Activated T-helper 2 cell treated with anti-CD3 and anti-CD28 coated beads, Interferon-gamma antibody, Interleukin-2, Interleukin-4, amounts not matched to agents 10 μg/mL and 5 μg/mL and 100 μg/mL, durations not matched to agents 14 hours and 24 hours and 36 hours (primary cell): ENCODE measurements at places on chromosomes 11 and 22. TPM values are rescaled to one million over a fixed set of nuclear protein-coding genes. Genes with fewer than 3 reads are reported as not detected.
A peak's percentile ranks its signal among the peaks of the same experiment; 100 is the strongest.

GRCh38 chr22:41271787-41272186, 14.2 kb downstream of the RANGAP1 start:
- no peak overlapping the region for H3K27ac ChIP-seq
- no peaks in the 10 kb centered on the region for H3K27me3 ChIP-seq
- DNase-seq = no peak
- no peaks in the 10 kb centered on the region for H3K4me1 ChIP-seq
- no peak overlapping the region for H3K4me3 ChIP-seq

DNA sequence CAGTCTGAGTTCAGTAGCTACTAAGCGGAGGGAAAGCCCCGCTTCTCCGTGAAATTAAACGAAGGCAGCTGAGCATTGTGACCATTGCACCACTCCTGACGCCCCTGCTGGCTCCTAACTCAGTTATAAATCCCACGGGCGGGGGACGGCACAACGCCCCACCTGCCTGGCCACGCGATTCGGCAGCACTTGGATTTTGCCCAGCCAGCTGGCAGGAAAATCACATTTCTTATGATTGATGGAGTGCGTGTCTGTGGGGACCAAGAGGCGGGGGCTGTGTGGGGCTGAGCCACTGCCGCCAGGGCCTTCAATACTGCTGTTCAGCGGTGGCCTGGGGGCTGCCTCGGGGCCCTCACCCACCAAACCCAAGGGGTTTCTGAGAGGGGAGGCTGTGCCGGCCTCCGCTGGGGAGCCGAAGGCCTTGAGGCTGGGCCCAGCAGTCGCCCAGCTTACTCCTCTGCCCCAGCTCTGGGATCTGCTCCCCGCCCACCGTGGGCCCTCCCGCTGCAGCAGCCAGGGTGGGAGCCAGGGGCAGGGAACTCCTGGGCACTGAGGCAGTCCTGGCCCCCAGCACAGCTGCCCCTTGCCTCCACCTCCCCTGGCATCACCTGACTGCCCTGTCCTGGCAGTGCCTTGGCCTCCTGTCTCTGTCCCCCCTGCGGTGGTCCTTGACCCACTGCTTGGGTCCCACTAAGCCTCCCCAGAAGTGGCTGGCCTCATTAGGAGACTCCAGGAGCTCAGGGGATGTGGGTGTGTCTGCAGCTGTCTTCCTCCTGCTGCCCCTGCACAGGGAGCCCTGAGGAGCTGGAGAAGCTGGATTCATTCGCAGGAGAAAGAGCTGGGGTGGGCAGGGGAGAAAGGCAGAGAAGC, 30.7 kb downstream of the SHISAL1 start:
- no peaks in the 10 kb centered on the region for H3K4me1 ChIP-seq
- H3K4me3 ChIP-seq = no peak overlapping the region
- no peaks in the 10 kb centered on the region for H3K36me3 ChIP-seq
- H3K27me3 ChIP-seq = peaks cover 6% of the 10 kb centered on the region
- H3K27ac ChIP-seq = no peak overlapping the region

GRCh38 chr11:83862033-83862432, 575.9 kb upstream of the CCDC90B start:
- no peak overlapping the region for H3K27ac ChIP-seq
- H3K27me3 ChIP-seq = no peaks in the 10 kb centered on the region
- DNase-seq = no peak
- no peaks in the 10 kb centered on the region for H3K4me1 ChIP-seq
- no peaks in the 10 kb centered on the region for H3K36me3 ChIP-seq

DNA sequence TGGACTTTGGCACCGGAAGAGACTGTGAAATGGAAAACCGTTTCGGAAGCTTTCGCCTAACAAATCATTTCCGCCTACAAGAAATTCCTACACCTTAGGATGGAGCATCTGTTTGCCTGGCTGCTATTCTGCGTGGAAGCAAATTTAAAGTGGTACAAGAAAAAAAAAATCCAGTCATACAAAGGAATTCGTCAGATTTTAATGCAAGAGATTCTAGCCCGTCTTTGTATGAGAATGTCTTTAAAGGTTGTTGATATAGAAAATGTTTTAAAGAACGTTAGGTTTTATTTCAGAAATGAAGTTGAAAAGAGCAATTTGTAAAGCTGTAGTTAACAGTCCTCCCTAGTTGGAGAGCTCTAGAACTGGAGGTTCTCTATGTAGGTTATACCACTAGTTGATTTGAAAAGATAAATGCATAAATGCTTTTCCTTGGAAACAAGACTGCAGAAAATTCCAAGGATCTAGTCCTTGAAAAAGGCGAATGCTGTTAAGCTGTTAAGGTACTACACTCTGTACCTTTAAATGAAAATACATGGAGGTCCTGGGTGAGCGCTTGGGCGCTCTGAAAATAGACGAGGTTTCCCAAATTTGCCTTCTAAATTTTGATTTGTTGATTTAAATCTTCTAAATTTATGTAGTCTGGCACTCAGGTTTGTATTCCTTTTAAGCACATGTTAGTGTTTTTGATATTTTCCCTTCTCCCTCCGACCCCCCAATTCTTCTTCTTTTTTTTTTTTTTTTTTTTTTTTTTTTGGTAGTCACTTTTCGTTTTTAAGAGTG, 2.4 kb downstream of the NCR3LG1 start:
- peak overlapping the region; percentile 82 for H3K4me3 ChIP-seq
- peaks cover 33% of the 10 kb centered on the region for H3K36me3 ChIP-seq
- H3K27ac ChIP-seq = peak overlapping the region; percentile 58
- peaks cover 31% of the 10 kb centered on the region for H3K4me1 ChIP-seq
- peaks cover 4% of the 10 kb centered on the region for H3K27me3 ChIP-seq

DNA sequence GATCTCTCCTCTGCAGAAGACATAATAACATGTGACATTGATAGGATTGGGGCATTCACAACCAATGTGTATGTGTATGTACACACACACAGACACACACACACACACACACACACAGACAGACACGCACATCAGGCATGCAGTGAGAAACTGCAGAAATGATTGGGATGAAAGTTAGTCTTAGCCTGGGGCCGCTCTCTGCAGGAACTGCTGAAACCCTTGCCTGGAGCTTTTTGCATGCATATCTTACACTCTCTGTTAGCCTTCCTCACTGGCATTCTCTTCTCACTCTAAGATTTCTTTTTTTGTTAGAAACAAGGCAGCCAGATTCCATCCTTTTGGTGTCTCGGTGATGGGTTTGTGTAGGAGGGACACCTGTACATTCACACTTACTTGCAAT, 337.9 kb downstream of the NELL1 start:
- DNase-seq = no peak
- H3K36me3 ChIP-seq = no peaks in the 10 kb centered on the region
- H3K27me3 ChIP-seq = no peaks in the 10 kb centered on the region
- H3K4me1 ChIP-seq = no peaks in the 10 kb centered on the region
- no peak overlapping the region for H3K27ac ChIP-seq
- no peak overlapping the region for H3K4me3 ChIP-seq

DNA sequence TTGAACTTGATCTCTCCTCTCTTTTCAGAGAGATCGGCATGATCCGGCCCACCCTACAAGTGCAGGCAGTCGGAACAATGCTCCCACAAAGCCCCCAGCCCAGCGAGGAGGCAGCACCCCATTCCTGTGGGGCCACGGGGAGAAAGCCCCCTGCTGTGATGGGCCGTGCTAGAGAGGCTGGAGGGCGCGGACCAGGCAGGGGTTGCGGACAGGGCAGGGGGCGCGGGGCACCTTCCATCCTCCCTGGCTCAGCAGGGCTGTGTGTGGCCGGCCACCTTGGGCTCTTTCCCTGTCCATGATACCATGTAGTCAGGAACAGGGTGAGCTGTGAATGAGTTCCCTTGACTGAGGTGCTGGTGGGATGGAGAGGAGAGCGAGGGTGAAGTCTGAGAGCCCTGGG, 379.8 kb downstream of the BRD1 start:
- H3K4me3 ChIP-seq = no peak overlapping the region
- DNase-seq = no peak
- no peak overlapping the region for H3K27ac ChIP-seq
- H3K27me3 ChIP-seq = peaks cover 13% of the 10 kb centered on the region

The DBX1 gene
- not detected in 2 replicates for total RNA-seq

The CCDC89 gene
- total RNA-seq = not detected in 2 replicates

GRCh38 chr22:29109822-29110221, 37.0 kb downstream of the KREMEN1 start:
- H3K27me3 ChIP-seq = peaks cover 17% of the 10 kb centered on the region
- no peak for DNase-seq
- no peak overlapping the region for H3K27ac ChIP-seq
- H3K4me1 ChIP-seq = no peaks in the 10 kb centered on the region
- H3K36me3 ChIP-seq = no peaks in the 10 kb centered on the region
- no peak overlapping the region for H3K4me3 ChIP-seq

DNA sequence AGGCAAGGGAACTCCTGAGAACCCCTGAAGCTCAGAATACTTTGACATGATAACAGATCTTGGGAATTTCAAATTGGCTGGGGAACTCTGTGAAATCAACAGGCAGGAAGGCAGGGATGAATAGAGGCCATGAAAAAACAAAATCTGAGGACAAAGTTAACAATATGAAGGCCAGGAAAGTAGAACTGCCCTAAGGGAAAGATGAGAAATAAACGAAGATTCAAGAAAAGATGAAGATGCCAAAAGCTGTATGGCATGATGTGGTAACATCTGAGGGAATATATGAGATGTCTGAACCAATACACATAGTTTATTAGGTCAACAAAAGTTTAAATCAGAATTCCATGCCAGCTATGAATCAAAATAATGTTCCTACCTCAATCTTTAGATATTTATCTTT, 25.0 kb downstream of the SERGEF start:
- no peak for DNase-seq
- H3K4me1 ChIP-seq = peaks cover 2% of the 10 kb centered on the region
- H3K27ac ChIP-seq = no peak overlapping the region
- H3K27me3 ChIP-seq = no peaks in the 10 kb centered on the region
- peaks cover 52% of the 10 kb centered on the region for H3K36me3 ChIP-seq

DNA sequence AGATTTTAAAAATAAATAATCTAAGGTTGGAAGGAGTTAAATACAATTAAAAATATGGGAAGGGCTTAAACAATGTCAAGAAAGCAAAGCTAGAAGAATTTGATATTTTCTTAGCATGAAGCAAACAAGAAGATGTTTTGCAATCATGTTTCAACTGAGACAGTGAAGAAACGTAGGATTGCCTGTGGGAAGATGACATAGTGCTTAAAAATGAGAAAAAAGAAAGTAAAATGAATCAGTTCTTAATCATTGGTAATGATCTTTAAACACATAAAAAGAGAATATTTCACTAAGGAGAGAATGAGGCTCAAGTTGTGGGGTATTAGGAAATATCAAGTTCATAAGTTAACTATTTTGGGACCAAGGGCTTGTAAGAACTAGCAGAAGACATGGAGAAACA, 855.0 kb downstream of the METTL15 start:
- H3K4me1 ChIP-seq = no peaks in the 10 kb centered on the region
- H3K27me3 ChIP-seq = no peaks in the 10 kb centered on the region
- no peak for DNase-seq

The TMEM121B gene
- total RNA-seq = 0.05 and 0.09 TPM in 2 replicates

DNA sequence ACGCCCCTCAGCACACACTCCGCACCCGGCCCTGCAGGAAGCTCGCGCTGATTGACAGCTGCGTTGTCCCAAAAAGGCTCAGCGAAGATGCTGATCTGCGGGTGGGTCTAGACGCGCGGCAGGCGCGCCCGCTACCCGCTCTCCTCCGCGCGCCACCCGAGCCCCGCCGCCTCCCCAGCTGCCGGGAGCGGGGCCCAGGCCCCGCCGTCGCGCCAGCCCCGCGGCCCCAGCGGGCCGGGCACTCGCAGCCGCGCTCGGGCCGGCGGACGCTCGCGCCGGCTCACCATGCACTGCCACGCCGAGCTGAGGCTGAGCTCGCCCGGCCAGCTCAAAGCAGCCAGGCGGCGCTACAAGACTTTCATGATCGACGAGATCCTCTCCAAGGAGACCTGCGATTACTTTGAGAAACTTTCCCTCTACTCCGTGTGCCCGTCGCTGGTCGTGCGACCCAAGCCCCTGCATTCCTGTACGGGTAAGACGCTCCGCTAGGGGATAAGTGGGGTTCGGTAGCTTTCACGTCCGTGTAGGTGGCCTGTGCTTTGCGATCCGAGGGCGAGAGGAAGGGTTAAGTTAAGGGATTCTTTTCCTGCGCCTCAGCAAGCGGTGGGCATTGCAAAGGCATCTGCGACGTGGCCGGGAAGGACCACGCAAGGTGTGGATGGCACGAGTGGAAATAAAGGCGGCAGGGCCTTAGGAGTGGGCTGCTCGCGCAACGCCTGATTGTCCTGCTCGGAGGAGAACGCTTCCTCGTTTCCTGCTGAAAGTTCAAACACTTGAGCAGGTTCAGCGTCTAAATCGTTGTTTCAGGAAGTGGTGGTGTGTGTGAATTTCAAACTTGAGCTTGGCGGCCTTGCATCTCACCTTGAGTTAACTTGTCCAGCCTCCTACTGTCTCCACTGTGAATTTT, at the start of gene BARX2:
BARX2 (plus strand) TSS at position 98 of the 907 bp plus-strand sequence; CDS start at position 286, 188 bp downstream.
- peak within 1 kb of the TSS; percentile 77 for H3K4me3 ChIP-seq
- peak; percentile 20 for DNase-seq
- H3K36me3 ChIP-seq = no peaks in the 10 kb centered on the region
- H3K4me1 ChIP-seq = peaks cover 22% of the 10 kb centered on the region

- H3K4me1 ChIP-seq = no peaks in the 10 kb centered on the region
- no peak for DNase-seq
- no peak overlapping the region for H3K27ac ChIP-seq
- peaks cover 9% of the 10 kb centered on the region for H3K27me3 ChIP-seq
These were observed 121.3 kb upstream of the SERPIND1 start for GRCh38 chr22:20652582-20652981.

GRCh38 chr11:8989453-8989852, 14.3 kb downstream of the NRIP3 start:
- peaks cover 10% of the 10 kb centered on the region for H3K4me1 ChIP-seq
- no peak for DNase-seq
- no peak overlapping the region for H3K27ac ChIP-seq
- no peaks in the 10 kb centered on the region for H3K36me3 ChIP-seq

GRCh38 chr11:64089493-64089892, 53.8 kb downstream of the FLRT1 start:
- no peak overlapping the region for H3K27ac ChIP-seq
- H3K4me3 ChIP-seq = no peak overlapping the region
- no peak for DNase-seq
- peaks cover 2% of the 10 kb centered on the region for H3K4me1 ChIP-seq
- no peaks in the 10 kb centered on the region for H3K27me3 ChIP-seq

DNA sequence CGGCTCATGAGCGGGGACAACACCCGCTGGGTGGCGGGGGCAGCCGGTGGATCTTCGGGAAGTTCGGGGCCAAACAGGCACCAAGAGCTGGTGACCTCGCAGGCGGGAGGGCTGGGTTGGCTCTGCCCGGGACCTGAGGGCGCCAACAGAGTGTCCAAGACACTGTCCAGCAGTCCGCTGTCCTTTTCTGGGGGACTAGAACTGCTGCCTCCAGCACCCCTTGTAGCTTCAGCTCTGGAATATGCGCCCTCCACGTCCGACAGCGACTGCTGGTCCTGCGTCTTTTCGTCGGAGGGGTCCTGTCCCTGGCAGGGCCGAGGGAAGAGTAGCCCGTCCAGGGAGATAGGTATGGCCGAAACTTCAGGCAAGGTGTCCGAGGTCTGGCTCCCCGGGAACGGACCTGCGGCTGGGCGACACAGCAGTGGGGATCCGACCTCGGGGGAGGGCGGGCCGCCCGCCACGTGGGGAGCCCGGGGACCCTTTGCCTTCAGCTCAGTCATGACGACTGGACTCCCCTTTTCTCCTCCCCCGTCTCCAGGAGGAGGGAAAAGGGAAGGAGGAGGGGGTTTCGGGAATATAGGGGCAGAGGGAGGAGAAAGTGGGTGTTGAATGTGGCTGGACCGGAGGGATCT, 926 bp downstream of the PGR start:
- H3K4me1 ChIP-seq = peaks cover 3% of the 10 kb centered on the region
- H3K36me3 ChIP-seq = no peaks in the 10 kb centered on the region
- H3K27me3 ChIP-seq = peaks cover 37% of the 10 kb centered on the region
- no peak overlapping the region for H3K27ac ChIP-seq
- no peak overlapping the region for H3K4me3 ChIP-seq
- no peak for DNase-seq

The DTX4 gene
- total RNA-seq = 0.09 and 0.68 TPM in 2 replicates

GRCh38 chr22:29314537-29315285, 786 bp downstream of the RASL10A start:
- H3K36me3 ChIP-seq = no peaks in the 10 kb centered on the region
- no peak overlapping the region for H3K27ac ChIP-seq
- DNase-seq = no peak
- peaks cover 17% of the 10 kb centered on the region for H3K4me1 ChIP-seq
- no peak overlapping the region for H3K4me3 ChIP-seq
- peaks cover 43% of the 10 kb centered on the region for H3K27me3 ChIP-seq
